ENCODE measurements at places on chromosomes 6 and 20.

GRCh38 chr6:116397914-116398313 is 27.2 kb downstream of the DSE start:
- DNase-seq = no peak

- no peak for DNase-seq
Measured at GRCh38 chr6:8110725-8111124, 8.4 kb upstream of the EEF1E1 start.

- DNase-seq = no peak
Measured at GRCh38 chr6:128632131-128632530, 111.7 kb upstream of the PTPRK start.

DNA sequence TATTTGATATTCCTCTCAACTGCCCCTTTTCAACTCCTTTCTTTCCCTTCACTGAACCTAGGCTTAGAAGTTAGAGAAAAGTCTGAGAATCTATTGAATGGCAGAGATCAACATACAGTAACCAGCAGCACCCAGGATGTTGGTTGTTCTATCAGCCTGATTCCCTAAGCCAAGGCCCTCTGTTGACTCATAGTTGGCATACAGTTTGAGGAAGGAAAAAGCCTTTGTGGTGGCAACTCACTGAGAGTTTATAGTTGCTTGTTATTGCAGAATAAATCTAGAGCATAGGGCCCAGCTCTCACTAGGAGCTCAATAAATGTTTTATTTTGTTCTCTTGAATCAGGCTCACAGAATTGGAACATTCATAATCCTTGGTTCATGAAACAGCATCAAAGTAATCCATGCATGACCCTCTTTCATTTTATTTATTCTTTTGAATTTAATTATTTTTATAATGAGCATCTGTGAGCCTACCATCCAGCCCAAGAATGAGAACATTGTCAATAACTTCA is 119.1 kb upstream of the ADGRF1 start:
- no peak for DNase-seq

GRCh38 chr20:1934721-1935573 is 39.7 kb downstream of the SIRPA start:
- DNase-seq = no peak

DNA sequence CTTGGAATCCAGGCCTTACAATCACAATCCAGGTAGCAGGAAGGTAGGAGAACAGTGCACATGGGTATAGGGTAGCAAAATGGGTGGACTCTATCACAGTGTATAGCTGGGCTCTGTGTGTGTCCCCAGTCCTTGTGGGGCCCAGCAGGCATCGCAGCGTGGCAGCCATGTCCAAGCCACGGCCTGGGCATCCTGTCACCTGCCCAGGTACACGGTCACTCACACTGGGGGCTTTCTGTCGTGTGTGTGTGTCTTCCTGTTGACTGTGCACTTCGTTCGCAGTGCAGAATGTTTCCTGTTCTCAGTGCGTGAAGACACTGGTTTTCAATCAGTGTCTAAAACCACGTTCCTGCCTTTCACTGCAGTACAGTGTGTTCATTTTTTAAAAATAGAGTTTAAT is 523.2 kb upstream of the JARID2 start:
- DNase-seq = no peak

- no peak for DNase-seq
Measured at GRCh38 chr20:611843-612185, 1.7 kb upstream of the TCF15 start.

All from stimulated activated CD8-positive, alpha-beta memory T cell treated with anti-CD3 and anti-CD28 coated beads, Interleukin-7, amount 100 ng/mL, for 24 hours (primary cell).